ENCODE measurements at places on chromosomes 16 and 17.

DNA sequence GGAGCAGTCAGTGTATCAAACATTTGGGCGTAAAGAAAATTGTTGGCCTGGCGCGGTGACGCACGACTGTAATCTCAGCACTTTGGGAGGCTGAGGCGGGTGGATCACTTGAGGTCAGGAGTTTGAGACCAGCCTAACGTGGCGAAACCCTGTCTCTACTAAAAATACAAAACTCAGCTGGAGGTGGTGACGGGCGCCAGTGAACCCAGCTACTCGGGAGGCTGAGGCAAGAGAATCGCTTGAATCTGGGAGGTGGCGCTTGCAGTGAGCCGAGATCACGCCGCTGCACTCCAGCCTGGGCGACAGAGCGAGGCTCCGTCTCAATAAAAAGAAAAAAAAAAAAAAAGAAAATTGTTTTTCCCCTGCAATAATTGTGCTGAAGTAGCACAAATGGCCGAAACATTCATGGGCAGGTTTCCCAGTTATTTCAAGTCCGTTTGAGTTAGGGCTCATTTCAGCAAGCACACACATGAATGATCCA is 1.4 kb downstream of the GCSH start:
- no peak for DNase-seq

GRCh38 chr16:50368410-50369132 is at the start of gene BRD7:
TSS of gene BRD7 (minus strand) at chr16:50368988. CDS start at chr16:50368774, 214 bp downstream.
- DNase-seq, result no peak

- DNase-seq, result no peak
Measured at GRCh38 chr16:62478903-62479458, 442.7 kb upstream of the CDH8 start.

DNA sequence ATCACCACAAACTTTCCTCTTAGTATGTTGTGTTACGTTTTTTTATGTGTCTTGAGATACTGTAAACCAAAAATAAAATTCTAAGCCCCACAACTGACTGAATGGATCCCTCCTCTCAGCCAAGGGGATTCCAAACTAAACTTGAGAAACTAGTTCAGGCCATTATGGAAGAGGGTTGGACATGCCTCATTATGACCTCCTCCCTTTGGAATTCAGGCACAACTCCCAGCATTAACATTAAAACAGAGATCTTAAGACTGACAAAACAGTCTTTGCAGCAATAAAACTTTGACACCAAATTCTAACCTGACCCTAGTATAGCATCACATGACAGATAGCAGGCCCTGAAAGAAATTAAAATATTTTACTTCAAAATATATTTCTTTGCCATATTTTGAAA is 51.1 kb upstream of the SLC47A1 start:
- DNase-seq, result no peak

- no peak for DNase-seq
Measured at GRCh38 chr17:7840875-7841274, 6.9 kb downstream of the KDM6B start.

DNA sequence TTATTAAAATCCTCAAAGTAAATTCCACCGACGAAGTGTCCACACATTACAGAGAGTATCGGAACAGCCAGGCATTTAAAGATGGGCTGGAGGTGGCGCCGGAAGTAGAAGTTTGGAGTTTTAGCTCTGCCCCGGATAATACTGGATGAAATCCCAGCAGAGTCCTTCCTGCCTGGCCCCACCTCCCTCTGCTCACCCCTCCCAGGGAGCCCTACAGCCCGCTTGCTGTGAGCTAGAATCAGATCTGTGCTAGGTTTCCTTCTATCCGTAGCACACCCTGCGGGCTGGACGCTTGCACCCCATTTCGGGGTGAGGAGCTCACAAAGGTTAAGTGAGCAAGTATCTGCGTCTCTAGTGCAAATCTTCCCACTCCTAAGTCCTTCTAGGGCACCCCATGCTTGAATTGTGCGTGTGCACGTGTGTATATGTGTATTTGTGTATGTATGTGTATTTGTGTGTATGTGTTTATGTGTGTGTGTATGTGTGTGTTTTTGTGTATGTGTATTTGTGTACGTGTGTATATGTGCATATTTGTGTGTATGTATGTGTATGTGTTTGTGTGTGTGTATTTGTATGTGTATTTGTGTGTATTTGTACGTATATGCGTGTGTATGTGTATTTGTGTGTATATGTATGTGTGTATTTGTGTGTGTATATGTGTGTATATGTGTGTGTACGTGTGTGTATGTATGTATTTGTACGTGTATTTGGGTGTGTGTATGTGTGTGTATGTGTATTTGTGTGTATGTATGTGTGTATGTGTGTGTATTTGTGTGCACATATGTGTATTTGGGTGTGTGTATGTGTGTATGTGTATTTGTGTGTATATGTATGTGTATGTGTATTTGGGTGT is 61.4 kb downstream of the HAPSTR1 start:
- no peak for DNase-seq

- DNase-seq, result peak; percentile 88
Measured at GRCh38 chr17:72422505-72423285, 301.9 kb downstream of the SOX9 start.

- no peak for DNase-seq
Measured at GRCh38 chr16:88784074-88784855, 755 bp downstream of the PIEZO1 start.

DNA sequence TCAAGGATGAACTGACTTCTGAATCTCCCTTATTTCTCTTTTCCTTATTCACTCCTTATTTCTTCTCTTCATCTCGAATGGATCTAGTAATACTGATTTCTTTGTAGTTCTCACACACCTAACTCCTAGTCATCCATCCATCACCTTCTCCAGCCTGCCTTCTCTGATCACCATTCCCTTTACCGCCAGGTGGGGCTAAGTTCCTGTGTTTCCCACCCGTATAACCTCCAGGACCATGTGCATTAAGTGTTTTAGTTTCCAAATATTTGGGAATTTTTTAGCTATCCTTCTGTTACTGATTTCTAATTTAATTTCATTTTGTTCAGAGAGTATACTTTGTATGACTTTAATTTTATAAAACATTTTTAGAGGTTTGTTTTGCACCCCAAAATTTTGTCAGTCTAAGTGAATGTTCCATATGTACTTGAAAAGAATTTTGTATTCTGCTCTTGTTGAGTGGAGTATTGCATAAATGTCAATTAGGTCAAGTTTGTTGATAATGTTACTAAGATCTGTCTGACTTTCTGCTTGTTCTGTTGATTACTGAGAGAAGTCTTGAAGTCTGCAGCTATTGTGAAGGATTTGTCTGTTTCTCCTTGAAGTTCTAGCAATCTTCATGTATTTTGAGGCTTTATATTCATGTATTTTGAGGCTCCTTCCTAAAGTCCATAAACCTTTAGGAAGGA is 8.8 kb downstream of the BPTF start:
- DNase-seq, result no peak

DNA sequence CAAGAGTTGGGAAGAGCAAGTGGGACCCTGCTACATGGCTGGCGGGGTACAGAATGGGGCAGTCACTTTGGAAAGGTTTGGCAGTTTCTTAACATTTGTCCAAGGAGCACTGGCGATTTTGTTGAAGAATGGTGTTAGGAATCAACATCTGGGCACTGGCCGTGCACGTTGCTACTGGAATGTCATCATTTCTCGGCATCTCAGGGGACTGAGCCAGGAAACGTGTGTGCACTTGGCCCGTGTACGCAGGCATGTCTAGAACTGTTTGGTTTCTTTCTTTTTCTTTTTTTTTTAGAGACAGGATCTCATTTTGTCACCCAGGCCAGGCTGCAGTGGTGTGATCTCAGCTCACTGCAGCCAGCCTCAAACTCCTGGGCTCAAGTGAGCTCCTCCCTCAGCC is 17.3 kb upstream of the FOXK2 start:
- DNase-seq, result no peak

- DNase-seq, result no peak
Measured at GRCh38 chr17:1882836-1883235, 53.0 kb downstream of the RPA1 start.

- DNase-seq, result no peak
Measured at GRCh38 chr17:75878174-75878998, at the start of gene TRIM47. TSS of gene TRIM47 (minus strand) at chr17:75878581. CDS start at chr17:75878548, 33 bp downstream.

DNA sequence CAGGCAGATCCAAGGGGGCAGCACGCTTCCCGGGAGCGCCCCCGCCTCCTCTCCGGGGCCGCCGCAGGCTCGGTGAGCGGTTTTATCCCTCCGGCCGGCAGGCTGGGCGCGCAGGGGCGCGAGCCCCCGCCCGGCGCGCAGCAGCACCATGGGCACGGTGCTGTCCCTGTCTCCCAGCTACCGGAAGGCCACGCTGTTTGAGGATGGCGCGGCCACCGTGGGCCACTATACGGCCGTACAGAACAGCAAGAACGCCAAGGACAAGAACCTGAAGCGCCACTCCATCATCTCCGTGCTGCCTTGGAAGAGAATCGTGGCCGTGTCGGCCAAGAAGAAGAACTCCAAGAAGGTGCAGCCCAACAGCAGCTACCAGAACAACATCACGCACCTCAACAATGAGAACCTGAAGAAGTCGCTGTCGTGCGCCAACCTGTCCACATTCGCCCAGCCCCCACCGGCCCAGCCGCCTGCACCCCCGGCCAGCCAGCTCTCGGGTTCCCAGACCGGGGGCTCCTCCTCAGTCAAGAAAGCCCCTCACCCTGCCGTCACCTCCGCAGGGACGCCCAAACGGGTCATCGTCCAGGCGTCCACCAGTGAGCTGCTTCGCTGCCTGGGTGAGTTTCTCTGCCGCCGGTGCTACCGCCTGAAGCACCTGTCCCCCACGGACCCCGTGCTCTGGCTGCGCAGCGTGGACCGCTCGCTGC is 832 bp downstream of the CDK5R1 start:
- no peak for DNase-seq

DNA sequence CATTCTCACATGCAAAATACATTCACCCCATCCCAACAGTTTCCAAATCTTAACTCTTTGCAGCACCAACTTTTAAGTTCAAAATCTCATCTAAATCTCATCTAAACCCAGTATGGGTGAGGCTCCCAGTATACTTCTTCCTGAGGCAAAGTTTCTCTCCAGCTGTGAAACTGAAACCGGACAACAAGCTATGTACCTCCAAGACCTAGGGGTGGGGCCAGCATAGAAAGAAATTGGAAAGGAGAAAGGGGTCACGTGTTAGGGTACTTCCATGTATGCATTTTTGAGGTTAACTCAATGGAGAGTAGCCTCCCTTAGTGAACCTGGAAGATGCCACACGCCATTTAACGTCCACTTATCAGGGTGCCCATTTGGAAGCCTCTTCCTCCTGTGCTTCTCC is 23.9 kb upstream of the LRRC75A start:
- no peak for DNase-seq

- peak; percentile 11 for DNase-seq
Measured at GRCh38 chr16:12132290-12132689, 155.8 kb downstream of the SNX29 start.

GRCh38 chr16:89949756-89950155 is 1.2 kb downstream of the DEF8 start:
- DNase-seq, result no peak

GRCh38 chr17:77478899-77479298 is 338.1 kb downstream of the SEC14L1 start:
- DNase-seq, result no peak

- DNase-seq, result no peak
Measured at GRCh38 chr17:12391468-12391867, 274.2 kb upstream of the MYOCD start.

DNA sequence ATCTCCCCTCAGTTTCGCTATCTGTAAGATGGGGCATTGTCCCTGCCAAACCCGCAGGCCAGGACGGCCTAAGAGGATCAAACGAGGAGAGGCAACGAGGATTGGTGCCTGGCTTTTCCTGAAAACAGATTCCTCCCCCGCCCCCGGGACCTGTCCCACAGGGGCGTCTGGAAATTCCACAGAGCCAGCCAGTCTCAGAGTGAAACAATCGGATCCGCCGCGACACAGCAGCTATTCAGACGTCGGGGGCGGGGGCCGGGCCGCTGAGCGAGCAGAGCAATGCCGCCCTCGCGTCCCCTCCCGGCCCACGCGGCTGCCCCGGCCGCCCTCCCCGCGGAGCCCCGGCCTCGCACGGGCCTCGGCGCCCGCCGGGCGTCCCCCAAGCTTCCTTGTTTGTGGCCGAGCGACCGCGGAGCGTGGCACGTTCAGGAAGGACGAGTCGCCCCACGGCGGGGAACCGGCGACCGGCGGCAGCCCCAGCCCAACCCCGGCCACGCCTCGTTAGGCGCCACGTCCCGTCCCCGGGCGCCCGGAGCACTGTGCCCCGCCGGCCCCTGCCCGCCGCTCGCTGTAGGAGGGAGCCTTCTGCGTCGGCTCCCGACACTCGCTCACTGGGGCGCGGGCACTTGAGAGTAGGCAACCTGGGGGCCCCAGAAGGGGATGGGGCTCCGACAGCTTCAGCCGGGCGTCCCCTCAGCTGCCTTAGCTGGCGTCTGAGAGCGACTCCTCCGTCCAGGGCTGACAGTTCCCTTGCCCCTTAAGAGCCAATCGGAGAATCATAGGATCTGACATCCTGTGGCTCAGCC is 29.6 kb upstream of the PHOSPHO1 start:
- peak; percentile 56 for DNase-seq

GRCh38 chr16:71794943-71795342 is 13.7 kb downstream of the AP1G1 start:
- no peak for DNase-seq

DNA sequence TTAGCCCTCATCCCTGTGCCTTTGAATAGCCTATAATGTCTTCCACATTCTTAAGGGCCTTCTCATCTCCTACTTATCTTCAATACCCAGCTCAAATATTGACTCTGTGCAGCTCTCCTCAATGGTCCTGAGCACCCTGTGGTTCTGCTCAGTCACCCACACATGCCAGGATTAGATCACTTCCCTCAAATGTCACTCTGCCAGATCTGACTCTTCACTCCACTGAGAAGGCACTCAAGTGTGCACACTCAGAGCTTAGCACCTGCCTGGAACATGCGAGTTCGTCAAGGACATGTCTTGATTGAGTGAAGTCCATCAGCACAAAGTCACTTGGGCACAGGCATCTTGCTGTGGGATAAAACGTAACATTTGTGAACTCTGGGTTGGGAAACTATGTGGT is 404.8 kb downstream of the CDH13 start:
- DNase-seq, result no peak

GRCh38 chr16:15607700-15608396 is 35.1 kb downstream of the MARF1 start:
- no peak for DNase-seq

- no peak for DNase-seq
Measured at GRCh38 chr17:35079547-35080423, 16.3 kb upstream of the RFFL start.

GRCh38 chr17:82234211-82235055 is 5.6 kb downstream of the SLC16A3 start:
- DNase-seq, result no peak

- no peak for DNase-seq
Measured at GRCh38 chr17:19405114-19405513, 5.9 kb upstream of the RNF112 start.

GRCh38 chr17:75783803-75784472 is 668 bp upstream of the UNK start:
- no peak for DNase-seq

DNA sequence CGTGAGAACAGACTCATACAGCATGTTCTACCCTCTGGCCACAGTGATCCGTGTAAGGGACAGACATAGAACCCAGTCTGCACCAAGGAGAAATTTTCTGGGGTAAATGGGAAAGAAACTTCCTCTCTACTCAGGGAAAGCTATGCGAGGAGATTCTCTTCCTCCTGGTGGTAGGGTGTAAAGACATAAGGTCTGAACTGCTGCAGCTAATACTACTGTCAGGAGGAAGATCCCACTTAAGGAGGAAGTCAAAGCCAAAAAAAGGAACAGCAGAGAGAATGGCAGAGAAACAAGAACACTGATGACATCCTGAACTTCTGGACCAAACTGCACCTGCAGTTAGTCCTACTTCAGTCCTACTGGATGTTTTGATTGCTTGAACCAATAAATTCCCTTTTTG is 7.1 kb upstream of the TM4SF5 start:
- no peak for DNase-seq

- DNase-seq, result no peak
Measured at GRCh38 chr16:23382279-23382678, 70.7 kb downstream of the COG7 start.

Measured in HS-5 (cell line).